ENCODE measurements at places on chromosomes 1 and 21.

DNA sequence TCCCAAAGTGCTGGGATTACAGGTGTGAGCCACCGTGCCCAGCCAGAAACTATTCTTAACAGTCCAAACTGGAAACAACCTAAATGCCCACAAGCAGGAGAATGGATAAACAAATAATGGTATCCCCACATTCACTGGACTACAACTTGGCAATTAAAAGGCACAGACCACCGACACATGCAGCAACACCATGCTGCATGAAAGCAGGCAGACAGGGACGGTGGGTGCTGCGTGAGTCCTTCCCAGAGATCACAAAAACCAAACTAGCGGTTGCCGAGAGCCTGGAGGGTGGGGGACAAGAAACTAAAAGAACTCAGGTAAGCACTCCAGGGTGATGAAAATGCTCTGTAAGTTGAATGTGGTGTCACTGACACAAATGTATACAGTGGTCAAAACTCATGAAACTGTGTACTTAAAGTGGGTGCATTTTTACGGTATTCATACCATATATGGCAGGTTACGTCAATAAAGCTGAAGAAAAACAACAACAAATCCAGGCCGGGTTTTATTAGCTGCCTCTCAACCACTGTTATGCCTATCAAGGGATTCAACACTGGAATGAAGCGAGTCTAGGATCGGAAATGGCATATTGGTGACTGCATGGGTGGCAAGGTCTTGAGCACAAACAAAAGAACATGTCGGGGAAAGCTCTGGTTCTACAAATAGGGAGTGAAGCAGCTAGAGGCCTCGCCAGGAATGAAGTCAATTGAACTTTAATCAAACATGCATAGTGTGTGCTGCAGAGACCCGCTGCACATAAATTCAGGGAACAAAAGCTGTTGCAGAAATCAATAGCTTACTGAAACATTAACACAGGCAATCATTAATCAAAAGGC is 52.4 kb downstream of the SLC45A1 start:
- DNase-seq, result no peak

DNA sequence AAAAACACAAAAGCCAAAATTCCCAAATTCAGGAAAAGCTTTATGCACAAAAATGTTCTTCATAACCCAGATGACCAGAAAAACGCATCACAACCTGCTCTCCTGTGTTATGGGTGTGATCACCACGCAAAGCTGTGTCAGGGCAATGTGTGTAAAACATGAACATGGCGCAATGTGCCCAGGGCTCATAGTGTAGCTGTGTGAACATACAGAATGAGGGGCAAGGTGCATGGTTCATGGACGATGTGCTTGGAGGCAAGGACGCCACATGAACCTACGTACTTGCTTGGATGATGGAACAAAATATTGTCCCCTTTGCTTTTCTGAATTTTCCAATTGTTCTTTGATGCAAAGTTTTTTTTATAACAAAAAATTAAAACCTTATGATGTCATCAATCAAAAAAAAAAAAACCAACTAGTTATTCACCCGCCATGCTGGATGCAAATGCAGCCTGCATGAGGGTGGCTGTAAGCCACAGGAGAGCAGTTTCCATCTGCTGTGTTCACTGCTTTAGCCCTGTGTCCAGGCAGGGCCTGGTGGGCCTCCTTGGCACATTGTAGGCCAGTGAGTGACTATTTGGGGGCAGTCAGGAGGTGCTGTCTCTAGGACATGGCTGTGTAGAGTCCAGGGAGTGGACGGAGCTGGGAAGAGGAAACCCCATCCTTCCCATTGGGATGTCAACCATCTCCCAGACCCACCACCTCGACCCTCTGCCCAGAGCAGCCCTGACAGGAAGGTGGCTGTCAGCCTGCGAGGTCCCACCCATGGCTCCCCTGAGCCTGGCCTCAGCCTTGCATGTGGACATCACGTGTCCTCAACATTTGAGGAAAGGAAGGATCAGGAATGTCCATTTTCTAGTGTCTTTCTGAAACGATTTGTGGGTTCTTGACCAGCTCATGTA is 13.6 kb downstream of the KRTAP10-1 start:
- no peak for DNase-seq

DNA sequence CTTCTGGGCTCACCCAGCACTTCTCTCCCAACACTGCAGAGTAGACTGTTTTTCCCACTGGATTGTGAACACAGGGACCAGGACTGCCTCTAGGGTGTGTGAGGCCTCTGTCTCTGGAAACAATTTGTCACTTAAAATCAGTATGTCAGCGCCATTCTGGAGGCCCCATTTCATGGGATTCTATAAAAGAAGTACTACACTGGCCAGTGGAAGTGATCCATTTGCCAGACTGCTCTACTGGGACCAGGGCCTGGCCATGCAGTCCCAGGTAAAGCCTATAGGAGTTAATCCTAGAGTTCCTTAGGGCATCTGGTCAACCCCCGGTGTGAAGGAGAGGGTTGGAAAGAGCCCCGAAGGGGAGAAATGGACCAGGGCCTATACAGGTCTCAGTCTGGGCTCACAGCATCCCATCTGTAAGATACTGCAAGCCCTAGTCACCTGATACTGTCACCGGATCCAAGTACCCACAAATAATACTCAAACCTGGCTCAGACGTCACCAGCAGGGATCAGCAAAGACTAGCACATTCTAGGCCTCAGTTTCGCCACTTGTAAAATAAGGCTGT is 245.0 kb downstream of the FOXD2 start:
- DNase-seq, result no peak

GRCh38 chr1:7224644-7225043 is 439.4 kb downstream of the CAMTA1 start:
- no peak for DNase-seq

- peak; percentile 86 for DNase-seq
Observed at GRCh38 chr1:103106426-103107341, 1.6 kb downstream of the COL11A1 start.

DNA sequence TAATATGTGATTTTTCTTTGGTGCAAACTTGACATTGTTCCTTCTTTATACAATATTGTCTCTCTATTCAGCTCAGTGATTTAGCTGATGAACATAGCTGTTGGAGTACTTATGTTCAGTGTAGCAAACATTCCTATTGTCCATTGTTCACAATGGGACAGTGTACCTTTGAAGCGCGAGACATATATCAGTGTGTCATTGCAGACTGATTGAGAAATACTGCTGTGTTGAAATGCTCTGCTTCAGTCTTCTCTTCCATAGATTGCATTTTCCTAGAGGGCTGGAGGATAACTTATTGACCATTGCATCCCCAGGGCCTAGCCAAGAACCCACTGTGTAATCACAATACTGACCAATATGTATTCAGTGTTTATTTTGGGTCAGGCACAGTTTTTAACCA is 46.5 kb downstream of the HLX start:
- DNase-seq, result no peak

DNA sequence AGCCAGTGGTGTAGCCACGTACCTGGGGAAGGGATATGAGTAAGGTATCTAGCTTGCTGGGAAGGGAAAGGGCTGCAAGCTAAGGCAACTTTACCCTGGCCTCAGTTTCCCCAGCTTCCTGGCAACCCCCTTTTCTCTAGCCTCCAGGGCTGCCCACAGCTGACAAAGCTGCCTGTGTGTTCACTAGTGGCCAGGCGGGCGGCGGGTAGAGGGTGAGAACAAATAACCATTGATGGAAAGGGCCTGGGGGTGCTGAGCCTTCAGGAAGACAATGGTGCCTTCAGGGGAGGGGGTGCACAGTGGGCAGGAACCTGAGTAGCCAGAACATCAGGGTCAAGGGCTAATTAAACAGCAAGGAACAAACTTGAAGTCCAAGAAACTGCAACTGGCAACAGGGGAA is 6.1 kb downstream of the CERS2 start:
- DNase-seq, result no peak

GRCh38 chr21:46406001-46406400 is 52.7 kb upstream of the DIP2A start:
- no peak for DNase-seq

DNA sequence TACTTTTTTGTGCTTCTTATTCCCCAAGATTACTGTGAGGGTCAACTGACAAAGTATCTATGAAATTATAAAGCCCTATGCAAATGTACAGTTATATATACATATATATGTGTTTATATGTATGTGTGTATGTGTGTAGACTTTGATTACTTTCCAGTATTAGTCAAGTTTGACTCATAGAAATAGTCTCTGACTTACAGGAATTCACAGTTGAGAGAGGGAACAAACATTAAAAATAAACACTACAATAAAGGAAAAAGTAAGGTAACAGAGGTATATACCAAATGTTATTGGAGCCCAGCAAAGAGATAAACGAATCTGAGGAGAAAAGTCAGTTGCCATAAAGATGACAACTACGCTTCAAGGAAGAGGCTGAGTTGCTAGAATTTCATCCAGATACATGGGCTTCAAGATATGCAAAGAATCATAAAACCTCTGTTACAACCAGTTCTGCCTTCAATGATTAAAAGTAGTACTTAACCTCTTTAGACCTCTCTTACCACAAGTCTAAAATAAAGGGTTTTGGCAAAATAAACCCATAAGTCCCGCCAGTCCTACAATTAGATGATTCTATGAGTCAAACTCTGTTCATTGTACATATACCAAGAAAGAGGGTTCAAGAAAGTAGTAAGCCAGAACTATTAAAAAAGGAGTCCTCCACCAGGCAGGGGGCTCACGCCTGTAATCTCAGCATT is 7.2 kb downstream of the IFT25 start:
- no peak for DNase-seq

DNA sequence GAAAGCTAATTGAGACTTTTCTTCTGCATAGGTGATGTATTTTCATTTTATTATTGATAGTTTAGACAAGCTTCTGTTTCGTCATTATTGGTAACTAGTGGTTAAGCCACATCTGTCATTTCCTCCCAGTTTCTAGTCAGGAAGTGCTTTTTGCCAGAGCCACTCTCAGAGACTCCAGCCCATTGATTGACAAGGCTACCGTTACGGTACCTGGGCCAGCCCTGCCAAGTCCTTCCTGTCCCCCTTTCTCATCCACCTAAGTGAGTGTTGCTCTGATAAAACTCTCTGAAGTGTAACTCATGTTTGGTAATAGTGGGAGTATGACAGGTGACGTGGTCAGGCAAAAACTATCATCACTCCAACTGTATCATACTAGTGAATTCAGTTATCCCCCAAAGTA is 29.6 kb upstream of the AGL start:
- no peak for DNase-seq

DNA sequence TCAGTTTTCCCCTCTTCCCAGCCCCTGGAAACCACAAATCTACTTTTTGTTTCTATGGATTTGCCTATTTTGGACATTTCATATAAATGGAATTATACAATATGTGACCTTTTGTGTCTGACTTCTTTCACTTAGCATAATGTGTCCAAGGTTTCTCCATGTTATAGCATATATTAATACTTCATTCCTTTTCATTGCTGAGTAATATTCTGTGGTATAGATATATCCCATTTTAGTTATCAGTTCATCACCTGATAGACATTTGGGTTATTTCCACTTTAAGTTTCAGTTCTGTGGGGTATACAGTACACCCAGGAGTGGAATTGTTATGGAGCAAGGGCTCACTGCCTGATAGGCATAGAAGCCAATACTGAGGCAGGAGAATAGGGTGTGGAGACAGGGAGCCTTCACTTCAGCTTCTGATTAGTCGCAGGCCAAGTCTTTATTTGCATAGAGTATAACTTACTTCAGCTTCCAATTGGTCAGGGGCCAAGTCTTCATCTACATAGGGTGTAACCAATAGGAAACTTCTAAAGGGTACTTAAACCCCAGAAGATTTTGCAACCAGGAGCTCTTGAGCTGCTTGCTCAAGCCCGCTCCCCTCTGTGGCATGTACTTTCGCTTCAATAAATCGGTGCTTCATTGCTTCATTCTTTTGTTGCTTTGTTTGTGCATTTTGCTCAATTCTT is 8.3 kb upstream of the NVL start:
- DNase-seq, result no peak

- peak; percentile 24 for DNase-seq
Observed at GRCh38 chr21:30083225-30083945, 83.2 kb downstream of the CLDN17 start.

DNA sequence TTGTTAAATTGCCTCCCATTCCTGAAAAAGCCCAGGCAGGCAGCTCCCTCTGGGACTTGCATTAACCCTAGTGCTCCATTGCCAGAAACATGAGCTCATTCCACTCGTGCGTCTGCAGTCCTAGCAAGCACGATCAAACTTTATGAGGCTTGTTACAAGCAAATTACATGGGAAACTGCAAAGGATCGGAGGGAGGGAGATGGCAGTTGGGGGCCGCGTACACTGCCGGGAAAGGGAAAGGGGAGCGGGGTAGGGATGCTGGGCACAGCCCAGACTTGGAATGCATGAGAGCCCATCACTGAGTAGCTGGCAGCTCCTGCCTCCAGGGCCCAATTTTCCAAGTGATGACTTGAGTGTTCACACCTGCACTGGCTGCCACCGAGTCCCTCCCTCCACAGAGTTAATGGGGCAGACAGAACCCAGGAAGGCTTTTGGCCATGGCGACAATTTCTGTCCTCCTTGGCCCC is 169.9 kb downstream of the BRINP2 start:
- peak; percentile 76 for DNase-seq

DNA sequence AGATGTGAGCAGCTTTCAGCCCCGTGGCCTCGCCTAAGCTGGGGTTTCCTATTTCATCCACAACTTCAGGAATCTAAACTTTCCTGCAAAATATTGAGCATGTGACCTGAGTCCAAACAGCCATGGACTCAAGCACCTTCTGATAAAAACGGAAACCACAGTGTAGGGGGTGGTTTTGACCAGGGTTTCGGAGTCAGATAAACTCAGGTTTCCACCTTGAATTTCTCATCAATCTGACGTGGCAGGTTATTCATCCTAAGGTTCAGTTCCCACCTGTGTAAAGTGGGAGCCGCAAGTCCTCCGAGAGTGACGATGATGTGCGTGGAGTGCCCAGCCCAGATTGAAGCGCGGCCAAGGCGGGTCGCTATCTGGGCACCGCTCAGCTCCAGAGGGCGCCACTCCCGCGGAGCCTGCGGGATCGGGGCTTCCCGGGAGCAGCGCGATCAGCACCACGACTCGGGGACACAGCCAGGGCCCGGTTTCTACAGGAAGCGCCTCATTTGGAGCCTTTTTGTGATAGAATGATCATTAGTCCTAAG is 871 bp upstream of the ETS2 start:
- DNase-seq, result peak; percentile 71

DNA sequence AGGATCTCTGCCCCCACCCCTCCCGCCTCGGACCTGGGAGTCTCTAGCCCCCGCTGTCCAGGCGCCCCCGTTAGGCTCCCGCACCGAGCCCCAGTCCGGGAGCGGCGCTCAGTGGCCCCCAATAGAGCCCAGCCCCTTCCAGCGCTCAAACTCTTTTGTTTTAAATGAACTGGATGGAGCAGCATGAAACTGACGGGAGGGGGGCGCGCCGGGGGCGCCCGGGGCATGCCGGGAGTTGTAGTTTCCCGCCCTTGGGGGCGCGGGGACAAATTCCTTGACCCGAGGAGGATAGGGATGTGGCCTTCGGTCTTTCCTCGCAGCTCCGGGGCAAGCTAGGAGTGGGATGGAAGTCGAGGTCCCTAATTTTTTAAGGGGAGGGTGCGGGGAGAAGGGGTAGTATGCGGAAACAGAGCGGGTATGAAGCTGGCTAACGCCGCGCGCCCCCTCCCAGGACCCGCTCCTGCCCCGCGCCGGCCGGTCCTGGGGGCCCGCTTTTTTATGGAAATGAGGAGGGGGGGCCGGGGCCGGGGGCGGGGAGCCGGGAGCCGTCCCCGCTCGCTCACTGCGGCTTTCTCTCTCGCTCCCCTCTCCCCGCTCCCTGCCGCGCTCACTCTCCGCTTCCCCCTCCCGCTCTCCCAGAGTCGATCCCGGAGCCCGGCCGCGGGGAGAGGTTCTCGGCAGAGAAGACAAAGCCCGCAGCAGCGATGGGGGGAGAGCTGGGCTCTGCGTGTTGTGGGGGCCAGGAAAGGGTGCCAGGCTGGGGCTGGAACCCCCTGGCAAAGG is at the start of gene MEX3A:
Gene MEX3A, minus strand, starts transcription at position 157 of the 783 bp plus-strand sequence. CDS start 467 bp downstream, outside the sequence.
- peak; percentile 91 for DNase-seq

GRCh38 chr1:7424352-7424890 is 346.7 kb upstream of the VAMP3 start:
- DNase-seq, result no peak
